AG09309 (cell line): ENCODE measurements at places on chromosomes 4 and X.

GRCh38 chrX:135974279-135974856, 580 bp upstream of the MMGT1 start:
- DNase-seq: no peak

DNA sequence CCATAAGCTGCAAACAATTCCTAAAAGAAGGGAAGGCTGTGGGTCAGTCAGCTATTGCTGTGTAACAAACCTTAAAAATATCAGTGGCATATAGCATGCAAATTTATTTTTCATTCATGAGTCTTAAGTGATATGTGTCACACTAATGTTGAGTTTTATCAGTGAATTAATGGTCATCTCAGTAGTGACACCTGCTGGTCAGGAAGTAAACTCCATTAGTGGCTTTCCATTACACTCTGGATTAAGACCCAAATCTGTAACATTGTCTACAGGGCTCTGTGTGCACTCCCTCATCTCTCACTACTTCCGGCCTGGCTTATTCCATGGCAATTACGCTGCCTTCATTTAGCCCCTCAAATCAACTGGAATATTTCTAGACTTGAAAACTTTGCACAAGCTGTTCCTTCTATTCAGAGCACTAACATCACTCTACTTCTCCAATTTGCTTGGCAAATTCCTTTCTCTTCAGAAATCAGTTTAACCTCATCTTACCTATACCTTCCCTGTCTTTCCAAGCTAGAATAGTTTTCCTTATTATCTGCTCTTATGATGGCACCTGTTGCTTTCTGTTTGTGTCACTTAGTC, 217.3 kb upstream of the TAPT1 start:
- no peak for DNase-seq

DNA sequence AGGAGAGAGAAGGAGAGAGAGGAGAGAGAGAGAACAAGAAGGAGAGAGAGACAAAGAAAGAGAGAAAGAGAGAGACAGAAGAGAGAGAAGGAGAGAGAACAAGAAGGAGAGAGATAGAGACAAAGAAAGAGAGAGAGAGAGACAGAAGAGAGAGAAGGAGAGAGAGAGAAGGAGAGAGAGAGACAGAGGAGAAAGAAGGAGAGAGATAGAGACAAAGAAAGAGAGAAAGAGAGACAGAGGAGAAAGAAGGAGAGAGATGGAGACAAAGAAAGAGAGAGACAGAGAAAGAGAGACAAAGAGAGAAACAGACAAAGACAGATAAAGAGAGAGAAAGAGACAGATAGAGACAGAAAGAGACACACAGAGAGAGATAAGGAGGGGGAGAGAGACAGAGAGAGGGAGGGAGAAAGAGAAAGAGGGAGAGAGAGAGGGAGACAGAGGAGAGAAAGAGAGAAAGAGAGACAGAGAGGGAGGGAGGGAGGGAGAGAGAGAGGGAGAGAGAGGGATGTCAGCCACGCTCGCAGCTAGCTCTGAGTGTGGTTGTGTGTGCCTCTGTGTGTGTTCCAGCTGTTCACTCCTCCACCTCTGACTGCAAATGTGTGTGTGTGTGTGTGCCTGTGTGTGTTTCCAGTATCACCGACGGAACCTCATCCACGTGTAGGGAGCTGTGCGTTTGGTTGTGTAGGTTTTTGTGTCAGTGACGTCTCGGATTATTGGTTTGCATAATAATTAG, 105.8 kb downstream of the CRLF2 start:
- DNase-seq: no peak

- DNase-seq: no peak
These were observed 58.9 kb upstream of the PGM2 start for GRCh38 chr4:37767546-37767945.

GRCh38 chr4:53240573-53240972, 125.3 kb downstream of the SCFD2 start:
- DNase-seq: no peak

GRCh38 chr4:145251391-145251790, 71.0 kb upstream of the OTUD4 start:
- no peak for DNase-seq

DNA sequence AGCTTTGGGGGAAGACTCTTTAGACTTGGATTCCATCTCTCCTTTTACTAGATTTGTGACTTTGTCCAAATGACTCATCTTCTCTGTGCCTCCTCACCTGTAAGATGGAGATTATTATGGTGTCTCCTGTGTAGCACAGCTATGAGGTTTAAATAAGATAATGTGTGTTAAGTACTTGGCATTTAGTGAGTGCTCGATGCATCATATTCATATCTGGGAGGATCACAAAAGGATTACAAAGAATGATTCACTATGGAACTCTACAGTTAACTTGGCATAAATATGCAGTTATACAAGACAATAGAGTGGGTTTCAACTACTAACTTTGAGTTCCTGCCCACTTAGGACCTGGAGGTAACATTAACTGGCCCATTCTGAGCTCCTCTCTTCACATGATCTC, 2.3 kb downstream of the GBA3 start:
- DNase-seq: no peak

- no peak for DNase-seq
These were observed 5.5 kb upstream of the FGF2 start for GRCh38 chr4:122821092-122821491.

GRCh38 chrX:24838629-24839028, 144.9 kb downstream of the POLA1 start:
- peak; percentile 13 for DNase-seq

DNA sequence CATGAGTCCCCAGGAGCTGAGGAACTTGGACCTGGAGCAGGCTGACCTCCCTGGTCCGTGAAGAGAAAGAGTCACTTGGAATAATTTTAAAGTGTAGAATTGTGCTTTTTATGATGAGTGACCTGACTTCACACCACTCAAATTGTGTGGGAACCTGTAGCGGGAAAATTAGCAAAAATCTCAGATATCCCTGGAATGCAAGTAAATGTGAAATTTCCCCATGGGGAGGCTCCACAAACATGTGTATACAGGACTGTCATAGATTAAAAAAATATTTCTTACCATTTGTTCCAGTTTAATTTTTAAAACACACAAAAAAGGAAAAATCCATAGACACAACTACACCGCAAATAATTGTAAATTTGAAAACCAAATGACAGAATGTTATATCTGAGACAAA, 1079.6 kb upstream of the PABPC4L start:
- DNase-seq: no peak

GRCh38 chrX:78796916-78797315, 49.4 kb downstream of the LPAR4 start:
- DNase-seq: no peak

DNA sequence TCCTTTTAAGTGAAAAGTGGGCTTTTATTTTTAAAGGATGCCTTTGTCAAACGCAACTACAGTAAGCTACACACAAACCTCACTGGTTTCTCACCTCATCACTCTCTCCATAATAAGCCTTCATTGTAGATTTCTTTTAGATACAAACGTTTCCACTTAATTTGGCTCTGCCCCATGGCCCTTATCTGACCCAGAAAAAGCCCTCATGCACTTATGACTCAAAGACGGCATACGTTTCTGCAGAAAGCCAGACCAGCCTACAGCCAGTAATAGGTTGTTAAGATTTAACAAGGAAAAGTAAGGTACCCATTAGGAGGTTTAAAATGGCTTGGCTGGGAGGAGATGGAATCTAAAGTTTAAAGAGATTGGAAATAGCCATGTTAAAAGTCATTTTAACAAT, 914.6 kb upstream of the INTU start:
- no peak for DNase-seq

DNA sequence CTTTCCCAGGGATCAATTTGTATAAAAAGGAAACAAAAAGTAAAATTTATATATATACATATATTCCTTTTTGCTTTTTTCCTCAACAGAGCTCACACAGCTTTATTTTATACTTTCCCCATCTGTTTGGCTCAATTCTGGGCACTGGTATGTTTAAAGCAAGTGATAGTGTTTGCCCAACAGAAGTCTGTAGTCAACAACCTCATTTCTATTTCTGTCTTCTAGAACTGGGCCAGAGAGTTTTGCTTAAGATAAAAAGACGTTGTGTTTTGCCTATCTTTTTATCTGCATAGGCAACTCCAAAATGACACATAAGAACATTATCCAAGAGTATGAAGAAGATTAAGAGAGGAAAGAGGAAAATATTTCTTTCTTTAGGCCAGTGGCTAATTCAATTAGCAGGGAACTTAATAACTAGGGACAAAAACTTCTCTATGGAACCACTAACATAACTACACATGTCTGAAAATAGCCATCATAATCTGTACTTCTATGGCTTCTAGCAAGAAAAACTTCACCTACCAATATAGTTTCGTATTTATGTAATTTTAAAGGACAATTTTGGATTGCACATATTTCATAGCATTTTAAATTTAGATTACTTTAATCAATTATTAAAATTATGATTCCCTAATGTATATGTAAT, 1300.5 kb downstream of the ARAP2 start:
- DNase-seq: no peak

DNA sequence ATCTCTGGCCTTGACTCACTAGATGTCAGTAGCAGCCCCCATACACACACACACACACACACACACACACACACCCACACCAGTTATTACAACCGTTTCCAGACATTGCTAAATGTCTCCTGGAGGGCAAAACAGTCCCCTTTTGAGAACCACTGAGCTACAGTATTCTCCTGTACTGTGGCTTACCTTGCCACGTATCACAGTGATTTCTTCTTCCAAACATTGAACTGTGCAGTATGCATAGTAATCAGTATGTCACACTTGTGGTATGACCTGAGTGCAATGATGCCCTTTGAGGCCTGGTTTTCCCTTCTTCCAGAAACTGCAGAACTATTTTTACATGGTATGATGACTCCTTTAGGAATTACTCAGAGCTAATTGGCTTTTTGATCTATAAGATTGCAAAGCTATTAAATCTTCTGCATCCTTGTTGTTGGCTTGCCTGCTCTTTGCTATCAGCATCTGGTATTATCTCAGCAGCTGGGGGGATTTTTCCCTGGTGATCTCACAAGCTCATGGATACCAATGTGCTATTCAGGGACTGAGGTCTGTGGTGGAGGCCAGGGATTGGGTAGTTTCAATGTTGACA, 3.6 kb upstream of the THOC2 start:
- DNase-seq: peak; percentile 23

DNA sequence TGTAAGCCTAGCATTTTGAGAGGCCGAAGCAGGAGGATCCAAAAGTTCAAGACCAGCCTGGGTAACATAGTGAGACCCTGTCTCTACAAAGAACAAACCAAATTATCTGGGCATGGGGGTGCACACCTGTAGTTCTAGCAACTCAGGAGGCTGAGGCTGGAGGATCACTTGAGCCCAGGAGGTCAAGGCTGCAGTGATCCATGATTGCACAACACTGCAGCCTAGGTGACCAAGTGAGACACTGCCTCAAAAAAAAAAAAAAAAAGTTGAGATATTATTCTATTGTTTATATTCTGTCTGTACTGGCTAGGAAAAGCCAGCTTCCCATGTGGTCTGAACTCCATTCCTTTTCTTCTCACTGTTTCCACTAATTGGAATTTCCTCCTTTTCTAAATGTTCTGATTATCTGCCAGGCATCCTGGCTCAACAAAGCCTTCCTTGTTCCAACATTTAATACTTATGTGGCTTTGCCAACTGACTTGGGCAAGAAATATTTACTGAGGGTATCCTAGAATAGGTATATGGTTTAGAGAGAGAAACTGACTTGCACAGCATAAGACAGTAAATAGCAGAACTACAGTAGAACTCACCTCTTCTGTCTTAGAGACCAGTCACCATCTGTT, 175.2 kb upstream of the ADAMTS3 start:
- no peak for DNase-seq

GRCh38 chrX:120251471-120252011, 929 bp downstream of the ZBTB33 start:
- DNase-seq: no peak

DNA sequence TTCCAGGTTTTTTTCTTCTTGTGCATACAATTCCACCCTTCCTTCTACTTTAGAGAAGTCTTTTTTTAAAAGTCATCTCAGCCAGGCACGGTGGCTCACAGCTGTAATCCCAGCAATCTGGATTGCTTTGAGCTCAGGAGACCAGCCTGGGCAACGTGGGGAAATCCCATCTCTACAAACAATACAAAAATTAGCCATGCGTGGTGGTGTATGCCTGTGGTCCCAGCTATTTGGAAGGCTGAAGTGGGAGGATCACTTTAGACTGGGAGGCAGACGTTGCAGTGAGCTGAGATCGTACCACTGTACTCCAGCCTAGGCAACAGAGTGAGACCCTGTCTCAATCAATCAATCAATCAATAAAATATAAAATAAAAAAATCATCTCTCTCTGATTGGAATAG, 14.8 kb downstream of the ELOVL6 start:
- DNase-seq: no peak

DNA sequence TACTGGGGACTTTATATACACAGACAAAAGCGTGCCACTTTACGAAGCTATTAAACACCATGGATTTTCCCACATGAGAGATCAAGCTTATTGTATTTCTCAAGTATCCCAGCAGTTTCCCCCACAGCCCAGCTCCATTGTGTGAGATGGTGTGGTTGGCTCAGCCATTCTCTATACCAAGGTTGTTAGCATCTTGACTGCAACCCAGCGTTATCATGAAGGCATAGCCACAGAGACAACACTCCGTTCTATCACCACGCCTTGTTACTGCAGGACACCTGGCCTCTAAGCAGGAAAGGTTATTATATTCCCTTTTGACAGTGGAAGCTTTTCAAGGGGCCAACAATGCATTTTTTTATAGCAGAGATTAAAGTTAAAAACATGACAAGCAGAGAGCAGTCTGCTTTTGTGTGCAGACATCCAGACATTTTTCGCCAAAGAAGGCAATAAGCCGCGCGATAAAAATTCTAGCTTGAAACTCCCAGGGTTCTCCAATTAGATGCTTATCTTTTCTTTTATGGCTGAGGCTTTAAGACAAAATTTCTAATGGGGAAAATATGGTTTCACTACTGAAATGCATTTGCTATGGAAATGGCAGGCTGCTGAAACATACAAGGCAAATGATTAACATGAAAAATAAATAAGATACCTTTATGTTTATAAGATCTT, 206.1 kb downstream of the MID1 start:
- no peak for DNase-seq

DNA sequence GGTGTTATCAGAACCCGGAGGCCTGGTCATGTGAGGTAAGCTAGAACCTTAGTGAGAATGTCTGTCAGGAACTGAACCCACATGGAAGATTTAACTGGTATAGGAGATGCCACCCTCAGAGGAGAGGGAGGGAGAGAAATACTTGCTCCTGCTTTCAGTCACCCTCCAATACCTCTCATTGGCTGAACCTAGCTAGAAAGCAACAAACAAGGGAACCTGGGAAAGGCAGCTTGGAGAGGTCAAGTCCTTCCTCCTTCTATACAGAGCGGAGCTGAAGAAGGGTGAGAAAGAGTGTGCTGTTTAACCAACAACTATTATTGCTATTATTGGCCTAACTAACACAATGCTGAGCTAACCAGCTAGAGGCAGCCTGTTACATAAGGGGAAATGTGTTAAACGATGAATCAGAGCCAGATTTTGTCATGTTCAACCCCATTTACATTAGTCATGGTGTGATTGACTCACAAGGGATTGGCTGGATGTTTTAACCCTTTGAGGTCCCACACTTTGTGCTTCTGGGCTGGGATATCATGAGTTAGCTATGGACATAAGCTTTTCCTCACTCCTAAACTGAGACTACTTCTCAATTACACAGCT, 96.5 kb upstream of the ESX1 start:
- peak; percentile 67 for DNase-seq
